ENCODE measurements at places on chromosomes 12 and 14.

GRCh38 chr14:99235582-99236320 is 36.2 kb downstream of the BCL11B start:
- DNase-seq = no peak

DNA sequence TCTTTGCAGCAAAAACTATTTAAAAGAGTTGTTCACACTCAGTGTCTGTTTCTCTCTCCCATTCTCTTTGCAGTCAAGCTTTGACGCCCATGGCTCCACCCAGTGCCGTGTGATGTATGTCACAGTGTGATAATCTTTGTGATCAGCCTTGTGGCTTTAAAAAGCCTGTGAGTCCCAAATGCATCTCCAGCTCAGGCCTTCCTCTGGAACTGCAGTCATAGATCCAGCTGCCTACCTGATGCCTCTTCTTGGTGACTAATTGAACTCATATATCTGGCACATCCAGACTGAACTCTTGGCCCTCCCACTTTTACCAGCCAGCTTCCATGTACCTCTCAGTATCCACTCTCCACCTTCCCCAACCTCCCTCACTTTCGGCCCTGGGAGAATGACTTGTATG is 182.8 kb upstream of the ARHGAP5 start:
- DNase-seq = no peak

- DNase-seq = no peak
Observed at GRCh38 chr12:76313299-76313698, 34.9 kb downstream of the BBS10 start.

DNA sequence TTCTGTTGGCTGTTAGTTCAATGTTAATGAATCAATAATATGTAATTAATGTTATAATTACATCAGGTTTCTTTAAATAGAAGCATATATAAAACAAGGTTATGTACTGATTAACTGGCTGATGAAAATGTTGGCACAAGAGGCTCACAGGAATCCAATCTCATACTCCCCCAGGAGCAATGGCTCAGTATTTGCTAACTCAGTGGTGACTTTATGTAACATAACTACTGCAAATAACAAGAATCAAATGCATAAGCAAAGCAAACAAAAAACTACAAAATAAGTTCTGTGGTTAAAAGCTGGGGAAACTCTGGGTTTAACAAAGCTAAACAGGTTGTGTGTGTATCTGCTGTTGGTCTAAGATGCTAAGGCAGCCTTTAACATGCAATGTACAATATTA is 27.7 kb upstream of the BBS10 start:
- DNase-seq = no peak

GRCh38 chr12:88552610-88553079 is 27.6 kb downstream of the KITLG start:
- DNase-seq = no peak

DNA sequence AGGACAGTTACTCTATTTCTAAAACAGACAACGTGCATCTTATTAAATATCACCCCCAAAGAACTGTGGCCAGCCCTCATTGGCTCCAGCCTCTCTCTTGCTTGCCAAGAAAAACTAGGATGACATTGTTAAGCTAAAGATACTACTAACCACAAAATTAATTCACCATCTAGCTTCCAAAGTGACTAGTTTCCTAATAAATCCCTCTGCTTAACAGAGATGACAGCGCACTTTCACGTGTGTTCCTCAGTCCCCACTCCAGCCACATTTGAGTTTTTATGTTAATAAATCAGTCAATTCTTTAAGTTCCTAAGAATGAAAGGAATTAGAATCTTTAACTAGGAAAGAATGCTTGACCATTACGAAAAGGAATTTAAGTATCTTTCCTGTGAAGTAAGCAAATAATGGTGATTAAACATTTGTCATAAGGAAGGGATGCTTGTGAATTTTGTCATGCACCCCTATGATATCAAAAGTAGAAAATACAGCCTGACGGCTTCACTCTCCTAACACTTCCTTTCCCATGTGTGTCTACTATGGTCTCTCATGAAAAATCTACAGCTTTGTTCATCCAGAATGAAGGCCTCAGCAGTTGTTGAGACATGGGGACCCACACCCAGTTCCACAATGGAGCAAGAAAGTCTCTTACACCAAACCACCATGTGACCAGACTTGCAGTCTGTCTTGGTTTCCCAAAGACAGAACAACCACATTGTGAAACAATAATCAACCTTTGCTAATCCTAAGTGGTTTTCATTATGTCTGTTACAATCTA is 8.1 kb downstream of the CORO1C start:
- no peak for DNase-seq
